Left colon (tissue), 2 donors: ENCODE measurements at places on chromosomes 5 and 9. TPM values are rescaled to one million over a fixed set of nuclear protein-coding genes. Genes with fewer than 3 reads are reported as not detected.

Gene ELAVL2
- 0.47 TPM for total RNA-seq

Gene FAM151B
- total RNA-seq: 1.7 TPM

Gene NTRK2
- total RNA-seq: 5.7 TPM

Gene NME5
- 1.0 TPM for total RNA-seq

Gene DELE1
- total RNA-seq: 99.1 TPM

Gene PCDHA7
- total RNA-seq: 0.27 TPM
